ENCODE measurements at places on chromosomes 13 and 19. TPM values are rescaled to one million over a fixed set of nuclear protein-coding genes. Genes with fewer than 3 reads are reported as not detected.

GRCh38 chr19:6378486-6378885 is 2.8 kb upstream of the PSPN start:
- DNase-seq = no peak

DNA sequence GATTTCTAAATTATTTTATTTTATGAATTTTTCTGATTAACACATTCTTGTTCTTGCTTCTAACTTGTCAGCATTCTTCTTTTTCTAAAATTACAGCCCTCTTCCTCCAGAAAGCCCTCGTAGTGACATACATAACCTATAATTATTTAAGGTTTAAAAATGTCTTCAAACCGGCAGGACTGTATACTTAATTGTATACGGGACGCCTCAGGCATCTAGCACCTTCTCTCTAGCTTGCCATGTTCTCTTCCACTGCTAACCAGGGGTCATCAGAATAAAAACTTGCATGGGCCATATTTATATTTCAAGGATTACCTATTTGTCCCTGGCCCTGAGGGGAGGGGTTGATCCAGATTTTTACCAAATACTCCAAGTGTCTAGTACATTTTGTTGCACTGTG is 380.3 kb downstream of the MYO16 start:
- no peak for DNase-seq

DNA sequence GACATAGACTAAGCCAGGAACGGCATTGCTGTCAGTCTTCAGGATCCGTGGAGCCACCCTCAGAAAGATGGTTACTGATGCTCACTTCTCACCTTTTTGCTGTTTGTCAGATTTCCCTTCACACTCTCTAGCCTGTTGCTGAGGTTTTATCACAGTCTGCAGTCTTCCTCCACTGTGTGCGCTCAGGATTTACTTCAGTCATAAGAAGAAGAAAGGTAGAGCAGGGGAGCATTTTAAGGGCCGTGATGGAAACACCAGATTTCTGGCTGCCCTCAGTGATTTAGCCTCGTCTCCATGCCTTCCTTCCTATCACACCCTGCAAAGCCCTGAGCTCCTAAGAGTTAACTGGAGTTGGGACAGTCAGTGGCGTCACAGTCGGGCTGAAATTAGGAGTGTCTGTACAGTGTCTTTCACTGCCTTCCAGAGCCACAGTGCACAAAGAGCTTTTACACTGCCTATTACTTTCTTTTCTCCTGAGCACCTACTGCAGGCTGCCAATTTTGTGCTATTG is 60.0 kb upstream of the GPR183 start:
- no peak for DNase-seq

DNA sequence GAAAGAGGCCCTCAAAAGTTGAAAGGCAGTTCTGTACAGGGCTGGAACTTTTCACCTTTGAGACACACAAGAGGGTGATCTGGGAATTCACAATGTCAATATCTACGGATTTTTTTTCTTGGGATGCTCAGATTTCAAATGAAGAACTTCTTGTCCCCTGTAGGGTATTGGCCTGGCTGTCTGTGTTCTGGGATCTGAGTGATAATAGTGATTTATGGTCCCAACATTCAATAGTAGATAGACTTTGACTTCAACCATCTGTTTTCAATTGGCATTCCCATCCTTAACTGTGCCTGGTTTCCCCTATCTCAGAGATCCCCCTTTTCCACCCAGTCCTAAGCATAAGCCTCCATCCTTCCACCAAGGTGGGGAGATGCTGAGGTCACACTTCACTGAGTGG is 274.1 kb downstream of the COG6 start:
- no peak for DNase-seq

- no peak for DNase-seq
Observed at GRCh38 chr13:42970824-42971690, 21.0 kb downstream of the EPSTI1 start.

GRCh38 chr19:57477191-57478008 is at the start of gene ZNF772:
Gene ZNF772 (minus strand): TSS chr19:57477566. CDS start chr19:57477309, 257 bp downstream.
- DNase-seq = peak; percentile 92

DNA sequence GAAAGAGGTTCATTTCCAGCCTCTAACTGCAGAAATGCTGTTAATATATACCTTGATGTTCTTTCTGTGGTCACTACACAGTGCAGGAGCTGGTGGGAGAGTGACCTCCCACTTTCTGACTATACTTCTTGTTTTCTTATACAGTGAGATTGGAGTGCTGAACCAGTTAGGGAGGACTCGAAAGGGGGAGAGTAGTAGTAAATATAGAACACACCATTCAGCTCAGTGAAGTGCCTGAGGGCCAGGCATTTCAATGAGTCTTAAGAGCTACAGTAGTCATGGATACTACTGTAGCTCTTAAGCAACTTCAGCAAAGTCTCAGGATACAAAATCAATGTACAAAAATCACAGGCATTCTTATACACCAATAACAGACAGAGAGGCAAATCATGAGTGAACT is 372.9 kb downstream of the MTUS2 start:
- DNase-seq = no peak

DNA sequence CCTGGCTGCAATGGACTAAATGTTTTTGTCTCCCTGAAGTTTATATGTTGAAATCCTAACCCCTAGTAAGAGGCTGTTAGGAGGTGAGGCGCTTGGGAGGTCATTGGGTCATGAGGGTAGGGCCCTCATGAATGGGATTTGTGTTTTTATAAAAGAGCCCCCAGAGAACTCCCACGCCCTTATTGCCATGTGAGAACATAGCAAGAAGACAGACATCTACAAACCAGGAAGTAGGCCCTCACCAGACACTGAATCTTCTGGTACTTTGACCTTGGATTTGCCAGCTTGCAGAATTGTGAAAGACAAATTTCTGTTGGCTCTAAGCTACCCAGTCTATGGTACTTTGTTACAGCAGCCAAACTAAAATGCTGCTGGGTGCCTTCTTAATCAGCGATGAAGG is 96.1 kb upstream of the SPATA13 start:
- DNase-seq = no peak

GRCh38 chr19:7168941-7169340 is 99.4 kb downstream of the ZNF557 start:
- no peak for DNase-seq

GRCh38 chr19:57152921-57153320 is 7.9 kb upstream of the ZIM3 start:
- no peak for DNase-seq

Gene C2CD4C
- total RNA-seq = 1.3 TPM

Gene PNMA8B
- 0.89 TPM for total RNA-seq
